ENCODE measurements at places on chromosomes 13 and 19. TPM values are rescaled to one million over a fixed set of nuclear protein-coding genes. Genes with fewer than 3 reads are reported as not detected.

Gene TDRD12
- total RNA-seq, result 0.23 TPM

Gene ZNF28
- total RNA-seq, result 14.1 TPM

Gene MADCAM1
- total RNA-seq, result 0.11 TPM

Gene FXYD7
- not detected for total RNA-seq

Gene PRTN3
- total RNA-seq, result 0.41 TPM

Gene MFSD12
- 51.4 TPM for total RNA-seq
